ENCODE measurements at places on chromosomes 16 and 17.

DNA sequence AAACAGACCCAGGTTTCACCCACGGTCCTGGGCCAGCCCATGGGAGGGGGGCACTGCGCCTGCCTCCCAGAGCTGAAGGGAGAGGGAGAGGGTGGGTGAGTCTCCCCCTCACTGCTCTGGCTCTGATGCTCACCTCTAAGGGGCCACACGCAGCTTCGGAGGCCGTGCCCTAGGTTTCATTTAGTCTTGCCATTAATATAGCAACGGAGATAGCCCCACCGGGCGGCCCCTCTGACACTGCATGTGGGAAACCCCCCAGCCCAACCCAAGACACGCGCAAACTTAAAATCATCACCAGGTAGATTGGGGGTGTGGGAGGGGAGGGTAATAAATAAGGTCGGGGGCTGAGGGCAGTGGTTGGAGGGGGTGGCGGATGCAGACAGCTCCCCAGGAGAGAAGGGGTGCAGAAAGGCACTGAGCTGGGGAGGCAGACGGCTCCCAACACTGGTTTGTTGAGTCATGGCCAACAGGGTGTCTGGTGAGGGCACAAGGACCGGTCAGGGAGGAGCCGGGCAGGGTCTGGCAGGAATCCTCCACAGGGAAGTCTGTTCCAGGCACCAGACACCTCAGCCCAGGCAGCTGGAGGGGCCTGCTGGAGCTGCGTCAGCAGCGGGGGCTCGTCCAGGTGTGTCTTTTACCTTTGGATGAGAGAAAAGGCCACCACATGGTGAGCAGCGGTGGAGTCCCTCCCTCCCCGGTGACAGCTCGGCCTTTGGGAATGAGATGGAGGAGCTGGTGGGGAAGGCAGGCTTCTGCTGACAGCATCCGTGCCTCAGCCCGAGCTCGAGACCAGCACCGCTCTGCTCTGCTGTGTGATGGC is 32.0 kb upstream of the DOC2B start:
- no peak for DNase-seq

DNA sequence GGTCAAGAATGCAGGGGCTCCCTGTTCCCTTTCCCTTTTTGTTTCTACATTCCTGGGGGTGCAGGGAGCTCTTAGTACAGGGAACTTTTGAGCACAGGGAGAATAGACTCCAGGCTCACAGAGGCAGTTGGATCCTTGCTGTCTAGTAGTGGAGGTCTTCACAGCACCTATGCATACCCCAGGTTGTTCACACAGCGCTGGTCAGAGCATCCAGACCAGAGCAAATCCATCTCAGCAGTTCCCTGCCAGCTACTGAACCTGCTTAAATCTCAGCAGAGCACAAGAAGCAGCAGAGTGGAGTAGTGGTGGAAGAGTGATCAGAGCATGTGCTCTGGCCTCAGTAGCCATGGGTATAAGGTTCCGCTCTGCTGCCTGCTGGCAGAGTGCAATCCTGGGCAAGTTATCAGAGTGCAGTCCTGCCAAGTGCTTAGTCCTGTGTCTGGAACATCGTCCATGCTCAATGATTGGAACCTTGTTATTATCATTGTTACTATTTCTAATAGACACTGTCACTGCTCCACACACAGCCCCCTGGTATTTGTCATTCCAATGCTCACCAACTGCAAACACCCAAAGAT is 220.4 kb downstream of the CBLN1 start:
- DNase-seq, result no peak

GRCh38 chr16:30758988-30759491 is 2.8 kb downstream of the CFAP119 start:
- DNase-seq, result no peak

DNA sequence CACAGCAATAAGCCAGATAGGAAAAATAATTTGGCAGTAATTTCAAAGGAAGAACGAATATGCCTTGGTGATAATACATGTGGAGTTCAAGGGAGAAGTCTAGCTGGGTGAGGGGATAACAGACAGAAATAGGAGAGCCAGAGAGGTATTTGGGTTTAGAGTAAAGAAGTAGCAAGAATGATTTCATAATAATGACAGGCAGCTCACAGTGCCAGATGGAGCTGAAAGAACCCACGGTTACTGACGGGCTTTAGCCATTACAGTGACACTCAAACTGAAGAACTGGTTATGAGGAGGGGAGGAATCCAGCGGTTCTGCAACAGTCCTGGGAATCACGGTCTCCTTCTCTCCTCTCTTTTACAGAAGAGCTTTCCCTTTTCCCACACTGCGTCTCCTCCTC is 2.2 kb downstream of the OR4D1 start:
- DNase-seq, result no peak

DNA sequence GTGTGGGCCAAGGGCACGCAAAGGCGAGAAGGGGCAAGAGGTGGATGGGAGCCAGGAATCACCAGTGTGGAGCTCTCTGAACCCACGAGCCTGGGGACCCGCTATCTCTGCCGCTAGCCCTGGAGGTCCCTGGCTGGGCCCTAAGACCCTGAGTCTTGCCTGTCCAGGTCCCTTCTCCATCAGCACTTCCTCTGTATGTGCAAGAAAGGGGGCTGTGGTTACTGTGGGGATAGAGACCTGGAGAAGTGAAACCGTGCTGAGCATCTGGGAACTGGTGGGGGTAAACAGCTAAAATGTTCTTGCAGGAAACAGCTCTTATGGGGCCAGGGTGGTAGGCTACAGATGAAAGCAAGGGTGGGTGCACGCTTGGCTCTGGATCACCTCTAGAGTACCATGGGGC is 3.1 kb downstream of the SPNS3 start:
- DNase-seq, result no peak

- DNase-seq, result no peak
Measured at GRCh38 chr16:62913333-62913732, 877.1 kb upstream of the CDH8 start.

GRCh38 chr17:28796062-28796461 is 46.5 kb downstream of the FAM222B start:
- DNase-seq, result no peak

DNA sequence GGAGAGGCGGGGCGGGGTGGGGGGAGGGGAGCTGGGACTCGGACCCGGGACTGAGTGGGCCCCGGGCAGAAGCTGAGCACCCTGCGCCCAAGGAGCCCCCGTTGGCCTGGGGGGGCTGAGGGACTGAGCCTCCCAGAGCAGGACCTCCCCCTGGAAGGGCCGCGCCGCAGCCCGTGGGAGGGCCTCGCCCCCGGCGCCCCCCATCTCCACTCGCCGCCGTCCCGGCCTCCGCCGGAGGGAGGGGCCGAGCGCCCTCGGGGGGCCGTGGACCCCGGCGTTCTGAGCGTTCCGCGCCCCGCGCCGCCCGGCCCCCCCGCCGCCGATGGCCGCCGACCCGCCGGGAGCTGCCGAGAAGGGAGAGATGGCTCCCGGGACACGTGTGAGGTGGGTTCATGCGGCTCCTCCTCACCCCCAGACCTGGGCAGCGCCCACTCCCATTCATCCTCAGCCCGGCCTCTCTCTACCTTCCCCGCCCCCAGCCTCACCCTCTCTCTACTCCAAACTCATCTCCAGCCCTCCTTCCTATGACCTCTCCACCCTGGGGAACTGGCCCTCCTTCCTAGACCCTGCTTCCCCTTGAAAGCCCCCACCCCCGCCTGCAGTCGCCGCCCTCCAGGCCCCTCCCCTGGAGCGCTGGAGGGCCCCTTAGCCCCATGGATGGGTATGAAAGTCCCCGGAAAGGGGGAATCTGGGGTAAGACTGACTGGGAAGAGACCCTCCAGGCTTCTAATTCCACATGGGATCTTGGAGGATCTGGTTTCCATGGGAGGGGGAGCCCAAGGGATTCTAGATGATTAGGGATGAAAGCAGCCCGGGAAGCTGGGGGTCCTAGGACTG is 922 bp downstream of the FBXL19 start:
- no peak for DNase-seq

- no peak for DNase-seq
Measured at GRCh38 chr16:56988948-56989945, at the start of gene NLRC5. Gene NLRC5 (plus strand): TSS chr16:56989557. CDS start chr16:57020713, 31,156 bp downstream.

DNA sequence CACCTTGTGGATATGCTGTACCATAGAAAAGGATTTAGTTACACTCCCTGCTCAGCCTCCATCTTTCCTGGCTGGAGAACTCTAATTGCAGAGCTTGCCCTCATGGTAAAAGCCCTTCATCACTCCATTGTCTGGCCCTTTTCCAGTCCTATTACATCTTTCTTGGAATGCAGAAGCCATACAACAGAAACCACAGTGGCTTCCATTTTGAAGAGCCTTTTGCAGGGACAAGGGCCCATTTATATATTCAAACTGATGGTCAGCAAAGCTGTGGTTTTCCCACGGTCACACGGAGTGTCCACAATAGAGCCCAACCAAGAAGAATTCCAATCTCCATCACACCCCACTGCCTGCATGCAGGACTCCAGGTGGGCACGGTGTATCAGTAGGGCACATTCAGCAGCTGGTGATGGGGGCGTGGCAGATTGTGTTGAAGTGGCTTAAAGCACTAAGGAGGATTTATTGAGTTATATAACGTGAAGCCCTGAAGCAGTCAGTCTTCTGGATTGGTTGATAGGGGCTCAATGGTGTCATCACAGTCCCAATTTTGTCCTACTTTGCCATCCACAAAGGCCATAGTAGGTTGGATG is 20.3 kb downstream of the COPRS start:
- DNase-seq, result no peak

GRCh38 chr17:6521586-6521985 is 34.8 kb downstream of the PITPNM3 start:
- no peak for DNase-seq

GRCh38 chr17:15092762-15093161 is 172.4 kb downstream of the PMP22 start:
- no peak for DNase-seq

DNA sequence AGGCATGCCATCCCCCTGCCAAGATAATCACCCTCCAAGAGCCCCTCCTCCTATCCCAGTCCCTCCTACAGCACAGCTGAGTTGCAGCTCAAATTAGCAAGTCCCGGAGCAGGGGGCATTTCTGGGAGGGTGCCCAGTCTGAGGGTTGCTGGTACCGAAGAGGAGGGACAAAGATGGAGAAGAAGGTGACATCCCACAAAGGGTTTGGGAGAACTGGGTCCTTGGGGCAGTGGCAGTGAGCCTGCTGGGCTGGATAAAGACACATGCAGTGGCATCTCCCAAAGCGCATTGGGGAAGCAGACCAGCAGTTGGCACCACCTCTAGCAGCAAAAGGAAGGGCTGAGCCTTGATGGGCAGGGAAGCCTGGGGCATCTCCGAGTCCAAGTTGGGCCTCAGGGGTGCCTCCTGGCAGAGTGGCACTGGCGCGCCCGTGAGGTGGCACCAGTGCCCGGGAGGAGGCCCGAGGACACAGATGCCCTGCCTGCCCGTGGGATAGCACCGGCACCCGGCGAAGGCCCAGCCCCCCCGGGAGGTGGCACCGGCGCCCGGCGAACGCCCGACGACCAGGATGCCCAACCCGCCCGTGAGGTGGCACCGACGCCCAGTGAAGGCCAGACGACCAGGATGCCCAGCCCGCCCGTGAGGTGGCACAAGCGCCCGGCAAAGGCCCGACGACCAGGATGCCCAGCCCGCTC is 622 bp downstream of the TOM1L2 start:
- DNase-seq, result no peak

DNA sequence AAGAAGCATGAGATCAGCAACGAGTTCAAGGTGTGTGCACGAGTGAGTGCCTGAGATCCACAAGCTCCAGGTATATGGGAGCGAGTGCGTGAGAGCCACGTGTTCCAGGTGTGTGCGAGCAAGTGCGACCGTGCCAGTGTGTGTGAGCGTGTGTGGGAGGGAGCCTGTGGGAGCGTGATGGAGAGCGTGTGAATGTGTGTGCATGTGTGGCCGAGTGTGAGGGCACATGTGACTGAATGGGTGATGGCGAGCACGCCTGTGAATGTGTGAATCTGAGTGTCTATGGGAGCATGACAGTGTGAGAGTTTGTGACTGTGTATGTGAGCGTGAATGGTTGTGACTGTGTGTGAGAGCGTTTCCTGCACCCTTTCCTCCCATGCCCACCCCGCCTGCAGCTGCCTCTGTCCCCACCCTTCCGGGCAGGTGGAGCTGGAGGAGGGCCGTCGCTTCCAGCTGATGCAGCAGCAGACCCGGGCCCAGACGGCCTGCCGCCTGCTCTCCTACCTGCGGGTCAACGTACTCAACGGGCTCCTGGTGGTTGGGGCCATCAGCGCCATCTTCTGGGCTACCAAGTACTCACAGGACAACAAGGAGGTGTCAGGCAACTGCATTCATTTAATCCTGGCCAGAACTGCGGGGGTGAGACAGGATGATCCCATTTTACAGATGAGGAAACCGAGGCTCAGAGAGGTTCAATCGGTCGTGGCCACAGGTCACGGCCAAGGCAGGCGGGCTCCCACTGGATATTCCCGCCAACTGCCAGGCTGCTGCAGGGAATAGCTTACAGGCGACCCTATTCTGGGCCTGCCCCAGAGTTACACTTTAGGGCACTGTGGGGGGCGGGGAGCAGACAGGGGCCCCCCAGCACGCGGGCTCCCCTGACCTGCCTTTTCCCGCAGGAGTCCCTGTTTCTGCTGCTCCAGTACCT is 3.7 kb downstream of the TMC8 start:
- no peak for DNase-seq

- no peak for DNase-seq
Measured at GRCh38 chr17:75763269-75763607, 1.8 kb downstream of the GALK1 start.
